ENCODE measurements at places on chromosomes 7 and 10. TPM values are rescaled to one million over a fixed set of nuclear protein-coding genes. Genes with fewer than 3 reads are reported as not detected.

- DNase-seq = no peak
Measured at GRCh38 chr7:139799586-139799985, 21.8 kb upstream of the HIPK2 start.

GRCh38 chr10:22852712-22853353 lies 75.0 kb upstream of the ARMC3 start:
- DNase-seq = no peak

DNA sequence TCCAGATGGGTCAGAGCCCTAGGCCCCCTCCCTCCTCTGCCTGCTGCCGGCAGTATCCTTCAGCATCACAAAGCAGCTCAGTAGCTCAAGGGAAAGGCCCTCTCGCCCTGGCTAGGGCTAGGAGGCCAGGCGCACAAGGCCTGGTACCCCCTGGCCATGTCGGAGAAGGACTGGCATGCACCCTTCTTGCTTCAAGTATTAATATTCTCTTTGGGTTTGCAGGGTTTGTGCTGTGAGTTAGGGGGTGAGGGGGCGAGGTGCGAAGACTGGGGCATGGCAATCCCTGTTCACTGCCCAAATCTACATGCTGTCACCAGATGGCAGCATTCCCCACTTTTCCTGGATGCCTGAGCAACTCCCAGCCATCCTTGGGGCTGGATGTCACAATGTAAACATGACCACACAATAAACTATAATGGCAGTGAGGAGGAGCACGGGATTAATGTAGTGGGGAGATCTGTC lies 105.2 kb downstream of the NEURL1 start:
- DNase-seq = no peak

DNA sequence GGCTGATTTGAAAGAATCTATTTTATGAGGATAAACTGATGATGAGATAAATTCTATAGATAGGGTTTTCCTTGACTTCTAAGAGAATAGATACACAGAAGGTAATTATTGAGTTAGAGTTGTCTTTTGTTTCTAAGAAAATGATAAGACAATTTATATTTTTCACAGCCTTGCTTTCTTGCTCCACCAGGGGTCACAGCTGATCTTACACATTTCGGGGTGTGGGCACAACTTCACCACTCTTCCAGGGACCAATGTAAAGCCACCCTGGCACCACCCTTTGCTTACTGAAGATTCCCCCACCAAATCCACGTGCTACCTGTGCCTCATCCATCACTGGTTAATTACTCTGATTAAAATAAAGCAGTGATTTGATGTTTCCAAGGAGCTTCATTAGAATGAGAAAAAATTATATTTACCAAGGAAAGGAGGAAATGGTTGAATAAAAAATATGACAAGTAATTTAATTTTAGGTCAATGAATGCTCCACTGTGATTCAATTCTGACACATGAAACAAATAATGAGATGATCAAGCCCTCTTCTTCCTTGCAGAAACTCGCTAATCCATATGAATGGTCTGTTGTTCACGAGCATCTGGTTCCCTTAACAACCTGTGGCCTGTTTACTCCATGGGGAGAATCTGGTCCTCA lies 177.3 kb upstream of the TNS3 start:
- DNase-seq = no peak

GRCh38 chr7:18890885-18891621 lies 226.4 kb downstream of the TWIST1 start:
- DNase-seq = no peak

DNA sequence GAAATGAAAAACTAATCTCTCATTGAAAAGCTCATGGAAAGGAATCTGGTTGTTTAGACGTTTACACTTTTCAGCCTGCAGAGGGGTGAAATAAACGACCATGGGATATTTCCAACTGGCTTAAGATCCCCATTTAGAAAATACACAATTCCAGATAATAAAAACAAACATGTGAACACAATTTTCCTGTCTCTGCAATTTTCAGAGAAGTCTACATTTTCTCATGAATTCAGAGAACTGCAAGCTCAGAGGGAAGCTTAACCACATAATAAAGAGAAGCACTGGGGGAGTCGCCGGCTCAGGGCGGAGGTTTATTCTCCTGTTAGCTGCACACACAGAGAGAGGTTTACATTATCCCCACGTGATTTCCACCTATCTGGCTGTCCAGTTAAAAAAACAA lies 215.2 kb downstream of the FANK1 start:
- DNase-seq = no peak

- DNase-seq = no peak
Measured at GRCh38 chr7:82049442-82049841, 279.6 kb upstream of the HGF start.

GRCh38 chr10:72228318-72228751 lies 12.3 kb upstream of the ASCC1 start:
- no peak for DNase-seq

DNA sequence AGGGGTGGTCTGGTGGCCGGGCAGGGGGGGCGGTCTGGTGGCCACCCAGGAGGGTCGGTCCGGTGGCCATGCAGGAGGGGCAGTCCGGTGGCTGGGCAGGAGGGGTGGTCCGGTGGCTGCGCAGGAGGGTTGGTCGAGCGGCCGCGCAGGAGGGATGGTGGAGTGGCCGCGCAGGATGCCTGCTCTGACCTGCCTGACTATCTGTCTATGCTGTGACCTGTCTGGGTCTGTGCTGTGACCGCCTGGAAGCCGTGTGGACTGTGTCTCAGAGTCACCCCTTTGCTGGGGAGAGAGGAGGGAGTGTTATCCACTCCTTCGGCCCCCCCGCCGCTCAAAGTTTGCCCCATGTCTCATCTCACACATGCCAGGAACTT lies 113.2 kb downstream of the ACTR3B start:
- no peak for DNase-seq

DNA sequence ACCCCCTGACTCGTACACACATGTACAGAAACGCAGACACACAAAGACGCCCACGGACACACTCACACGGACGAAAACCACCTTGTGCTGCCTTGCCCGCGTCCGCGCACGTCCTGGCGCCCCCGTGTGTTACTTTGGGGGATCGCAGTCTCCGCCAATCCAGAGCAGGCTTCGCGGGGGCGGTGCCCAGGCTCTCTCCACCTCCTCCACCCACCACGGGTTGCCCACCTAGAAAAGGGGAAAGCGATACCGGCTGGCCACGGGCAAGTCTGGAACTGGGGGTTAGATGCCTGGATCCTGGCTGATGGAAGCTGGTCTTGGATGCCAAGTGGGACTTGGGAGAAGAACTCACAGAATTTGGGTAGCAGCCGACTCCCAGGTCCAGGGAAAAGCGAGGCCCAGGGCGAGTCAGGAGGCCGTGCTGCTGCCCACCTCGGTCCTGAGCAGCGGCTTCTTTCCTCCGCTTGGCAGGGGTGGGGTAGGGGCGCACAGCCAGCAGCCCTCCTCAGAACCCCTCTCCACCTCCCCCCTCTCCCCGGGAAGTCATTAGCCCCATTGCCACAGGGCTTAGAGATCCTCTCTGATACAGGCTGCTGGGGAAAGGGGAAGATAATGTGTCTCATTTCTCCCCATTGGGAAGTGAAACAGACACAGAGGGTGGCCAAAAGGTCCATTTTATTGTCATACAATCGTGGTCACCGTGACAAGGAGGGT lies 4.6 kb upstream of the VGF start:
- peak; percentile 63 for DNase-seq

DNA sequence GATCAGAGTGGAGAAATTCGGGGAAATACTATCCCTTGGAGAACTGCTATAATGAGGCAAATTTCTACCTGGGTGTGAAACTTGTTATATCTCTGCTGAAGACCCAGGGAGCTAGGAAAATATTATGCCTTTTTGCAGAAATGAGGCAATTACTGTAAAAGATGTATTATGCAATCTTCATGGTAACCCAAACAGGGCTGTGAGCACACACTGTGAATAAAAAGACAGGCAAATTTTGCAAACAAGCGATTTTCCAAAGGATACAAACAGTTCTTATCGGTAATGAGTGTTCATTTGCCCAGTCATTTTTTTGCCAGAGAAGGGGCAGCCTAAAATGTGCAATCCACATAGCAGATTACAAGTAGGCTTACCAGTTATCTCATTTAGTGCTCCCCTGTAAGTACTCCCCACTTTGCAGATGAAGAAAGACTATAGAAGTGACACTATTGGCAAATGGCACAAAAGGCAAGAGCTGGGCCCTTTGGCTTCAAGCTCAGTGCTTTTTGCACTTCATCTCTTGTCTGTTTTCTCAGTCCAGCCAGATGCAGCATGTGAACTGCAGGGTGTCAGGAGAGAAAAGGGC lies 205.8 kb downstream of the HECW1 start:
- no peak for DNase-seq

DNA sequence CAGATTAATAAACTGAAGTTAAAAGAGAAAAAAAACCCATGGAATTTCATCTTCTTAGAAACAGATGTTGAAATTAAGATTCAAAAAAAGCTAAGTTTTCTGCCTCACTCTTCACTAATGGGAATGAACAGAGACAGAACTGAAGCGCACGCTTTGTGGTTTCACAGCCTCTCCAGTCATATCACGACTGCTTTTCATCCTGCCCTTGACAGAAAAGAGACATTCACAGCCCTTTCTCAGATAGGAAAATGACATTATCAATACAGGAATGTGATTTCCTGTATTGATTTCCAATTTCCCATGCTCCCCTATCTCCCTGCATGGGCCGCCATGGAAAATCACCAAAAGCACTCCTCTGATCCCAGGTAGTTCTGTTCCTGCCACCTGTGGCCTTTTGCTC lies 108.2 kb downstream of the PFKFB3 start:
- no peak for DNase-seq

FAM25C gene
- total RNA-seq = not detected

CRHR2 gene
- 0.21 TPM for total RNA-seq

CPXM2 gene
- 45.2 TPM for total RNA-seq

ADRA2A gene
- total RNA-seq = 13.3 TPM

LAMB1 gene
- total RNA-seq = 358 TPM

ARHGAP19 gene
- 72.8 TPM for total RNA-seq

HTR7 gene
- 0.42 TPM for total RNA-seq
